Vein endothelial cell (primary cell): ENCODE measurements at places on chromosomes 5 and 9. TPM values are rescaled to one million over a fixed set of nuclear protein-coding genes. Genes with fewer than 3 reads are reported as not detected.

Gene NUTM2G
- total RNA-seq: not detected in 2 replicates

Gene PDLIM4
- 47.4 and 56.8 TPM in 2 replicates for total RNA-seq

Gene MRRF
- 40.8 and 56.3 TPM in 2 replicates for total RNA-seq

Gene SPATA6L
- total RNA-seq: 2.6 and 3.1 TPM in 2 replicates

Gene IFNE
- 0.86 and 1.6 TPM in 2 replicates for total RNA-seq

Gene TAF1L
- under 0.01 TPM in 1 of 2 replicates, not detected in the other for total RNA-seq

Gene MARVELD2
- 4.8 and 6.2 TPM in 2 replicates for total RNA-seq

Gene DEPDC1B
- total RNA-seq: 7.2 and 9.0 TPM in 2 replicates

Gene DBH
- not detected in 2 replicates for total RNA-seq

Gene C9
- 0.29 TPM in 1 of 2 replicates, not detected in the other for total RNA-seq

Gene GDA
- total RNA-seq: not detected in 2 replicates

Gene BSPRY
- total RNA-seq: not detected in 2 replicates

Gene TAF11L10
- total RNA-seq: not detected in 2 replicates

Gene GPRIN1
- 9.5 and 11.4 TPM in 2 replicates for total RNA-seq
